ENCODE measurements at places on chromosomes 13 and 19. TPM values are rescaled to one million over a fixed set of nuclear protein-coding genes. Genes with fewer than 3 reads are reported as not detected.

NLRP5 gene
- not detected for total RNA-seq

DEDD2 gene
- total RNA-seq, result 29.2 TPM

CBARP gene
- total RNA-seq, result 6.8 TPM

SRRM5 gene
- 0.22 TPM for total RNA-seq

GPR12 gene
- total RNA-seq, result not detected

SLC46A3 gene
- 8.5 TPM for total RNA-seq

ZFP30 gene
- total RNA-seq, result 21.9 TPM

UBE2S gene
- 40.5 TPM for total RNA-seq

LRG1 gene
- under 0.01 TPM for total RNA-seq

KLK2 gene
- total RNA-seq, result not detected

KIR2DL4 gene
- total RNA-seq, result not detected

VSTM1 gene
- not detected for total RNA-seq

RASA3 gene
- total RNA-seq, result 47.1 TPM

TUBB4A gene
- not detected for total RNA-seq

FBXO17 gene
- total RNA-seq, result 13.8 TPM

BRCA2 gene
- total RNA-seq, result 17.0 TPM

ZDHHC20 gene
- total RNA-seq, result 150 TPM

CEBPA gene
- 0.14 TPM for total RNA-seq

KCTD4 gene
- total RNA-seq, result not detected

IGSF23 gene
- not detected for total RNA-seq

IFI30 gene
- 23.9 TPM for total RNA-seq

ZNF14 gene
- 3.5 TPM for total RNA-seq

ZNF132 gene
- total RNA-seq, result 8.1 TPM

SMAD9 gene
- total RNA-seq, result 0.88 TPM

SHANK1 gene
- total RNA-seq, result 4.9 TPM

KMT2B gene
- 10.0 TPM for total RNA-seq

HSH2D gene
- not detected for total RNA-seq

LILRA1 gene
- total RNA-seq, result not detected

FAM216B gene
- total RNA-seq, result not detected

FPR3 gene
- total RNA-seq, result not detected

NPAS1 gene
- 0.44 TPM for total RNA-seq

SHC2 gene
- 3.5 TPM for total RNA-seq

KIR2DL3 gene
- total RNA-seq, result not detected

ZNF709 gene
- 1.9 TPM for total RNA-seq

C2CD4C gene
- total RNA-seq, result not detected

BTBD2 gene
- total RNA-seq, result 58.6 TPM

SOHLH2 gene
- total RNA-seq, result 0.72 TPM

SIGLEC5 gene
- total RNA-seq, result not detected

RAB3D gene
- 26.9 TPM for total RNA-seq

SPRED3 gene
- total RNA-seq, result 10.2 TPM

JAK3 gene
- 3.9 TPM for total RNA-seq

KLK3 gene
- not detected for total RNA-seq

MPND gene
- total RNA-seq, result 2.9 TPM

GTF2F1 gene
- 107 TPM for total RNA-seq

SHISA7 gene
- total RNA-seq, result not detected

ERFL gene
- not detected for total RNA-seq
